Ammon's horn (tissue), 1 donor: ENCODE measurements at places on chromosomes 1 and 21.

DNA sequence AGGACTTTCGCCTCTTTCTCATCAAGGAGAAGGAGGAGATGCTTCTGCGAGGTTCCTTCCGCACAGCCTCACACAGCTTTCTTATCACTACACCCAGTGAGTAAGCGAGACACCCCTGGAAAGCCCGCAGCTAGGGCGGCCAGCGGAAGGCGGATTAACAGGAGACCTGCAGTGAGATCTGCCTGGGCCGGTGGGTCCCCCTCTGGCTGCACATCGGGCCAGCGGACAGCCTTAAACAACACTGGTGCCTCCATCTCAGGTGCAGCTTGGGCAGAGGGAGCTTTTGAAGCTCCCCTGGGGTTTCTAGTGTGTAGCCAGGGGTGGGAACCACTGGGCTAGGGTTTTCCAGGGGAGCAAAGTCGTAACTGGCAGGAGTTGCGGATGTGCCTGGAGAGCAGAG is 17.5 kb upstream of the MTARC1 start:
- no peak for DNase-seq

DNA sequence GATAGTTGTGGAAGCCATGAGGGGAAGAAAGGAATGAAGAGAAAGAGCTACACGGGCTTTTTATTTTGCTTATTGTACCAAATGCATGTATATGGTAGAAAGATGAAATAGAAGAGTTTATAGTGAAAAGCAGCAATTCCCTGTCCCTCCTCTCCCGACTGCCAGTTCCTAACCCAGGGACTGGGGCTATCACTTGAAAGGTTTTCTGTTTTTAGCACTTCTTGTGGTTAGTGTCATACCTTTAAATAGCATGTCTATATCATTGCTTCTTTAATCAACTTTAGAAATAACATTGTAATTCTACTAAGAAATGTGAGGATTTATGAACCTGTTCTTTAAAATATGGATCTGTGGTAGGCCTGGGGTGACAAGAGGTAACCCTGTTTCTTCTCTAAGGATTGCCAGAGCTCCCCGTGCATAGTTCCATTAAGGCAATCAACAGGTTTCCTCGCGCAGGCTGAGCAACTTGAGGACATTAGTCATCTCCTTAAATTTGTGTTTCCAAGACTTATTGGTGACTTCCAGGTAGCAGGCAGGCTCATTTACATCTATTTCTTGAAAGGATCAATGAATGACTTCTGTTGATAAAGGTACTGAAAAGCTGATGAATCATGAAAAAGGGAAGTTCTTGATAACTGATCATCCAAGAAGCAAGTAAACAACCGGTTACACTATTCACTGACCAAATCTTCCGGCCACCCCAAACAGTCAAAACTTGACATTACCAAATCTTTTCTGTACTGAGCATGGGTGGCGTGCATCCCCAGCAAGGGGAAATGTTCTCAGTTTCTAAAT is 37.8 kb upstream of the S1PR1 start:
- DNase-seq: no peak

- peak; percentile 9 for DNase-seq
Observed at GRCh38 chr1:38000529-38001455, 4.5 kb downstream of the FHL3 start.

DNA sequence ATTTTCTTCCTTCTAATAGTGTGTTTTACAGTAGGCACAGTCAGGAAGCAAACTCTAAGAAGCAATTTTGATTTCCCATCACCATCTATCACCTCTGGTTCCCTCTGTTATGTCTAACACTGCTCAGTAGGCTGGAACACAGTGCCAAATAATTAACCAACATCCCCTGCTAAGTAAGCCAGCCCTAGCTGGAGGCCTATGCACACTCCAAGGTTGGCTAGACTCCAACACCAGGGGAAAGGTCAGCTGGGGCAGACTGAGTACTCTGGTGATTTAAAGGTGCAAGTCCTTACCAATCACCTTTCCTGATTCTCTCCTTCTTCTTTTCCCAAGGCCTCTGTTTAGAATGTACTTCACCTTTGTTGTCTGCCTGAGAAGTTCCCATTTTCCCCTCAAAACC is 46.5 kb upstream of the BEND5 start:
- no peak for DNase-seq

DNA sequence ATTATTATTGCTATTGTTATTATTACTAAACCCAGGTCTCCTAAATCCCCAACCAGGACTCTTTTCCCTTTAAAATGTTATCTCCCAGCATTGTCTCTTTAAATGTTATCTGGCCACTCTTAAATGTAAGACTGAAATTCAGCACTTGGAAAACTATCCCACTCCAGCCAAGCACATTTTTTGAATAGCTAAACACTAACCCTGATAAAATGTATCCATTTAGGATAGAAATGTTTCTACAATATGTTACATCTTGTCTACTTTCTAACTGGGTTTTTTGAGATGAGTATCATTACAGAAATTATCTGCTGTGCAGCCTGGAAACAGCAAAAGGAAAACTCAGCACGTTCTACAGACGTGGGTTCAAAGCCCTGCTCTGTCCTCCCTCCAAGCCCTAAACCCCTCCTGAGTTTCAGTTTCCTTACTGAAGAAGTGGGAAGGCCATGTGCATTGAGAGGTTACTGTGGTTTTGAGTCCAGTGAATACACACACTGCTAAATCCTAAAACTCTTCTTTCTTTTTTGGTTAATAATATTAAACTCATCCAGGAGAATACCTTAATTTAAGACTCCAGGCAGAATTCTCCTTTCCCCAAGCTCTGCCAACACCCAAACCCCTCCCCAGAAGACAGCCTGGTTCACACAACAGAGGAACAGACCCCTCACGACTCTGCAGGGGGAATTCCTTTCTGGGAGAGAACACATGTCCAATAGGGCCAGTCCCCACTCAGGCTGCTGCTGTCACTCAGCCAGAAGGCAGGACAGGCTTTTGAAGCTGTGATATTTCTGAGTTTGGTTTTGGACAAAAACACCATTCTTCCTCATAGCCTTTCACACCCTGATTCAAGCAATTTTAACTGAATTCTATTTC is 41.9 kb downstream of the HIVEP3 start:
- no peak for DNase-seq

DNA sequence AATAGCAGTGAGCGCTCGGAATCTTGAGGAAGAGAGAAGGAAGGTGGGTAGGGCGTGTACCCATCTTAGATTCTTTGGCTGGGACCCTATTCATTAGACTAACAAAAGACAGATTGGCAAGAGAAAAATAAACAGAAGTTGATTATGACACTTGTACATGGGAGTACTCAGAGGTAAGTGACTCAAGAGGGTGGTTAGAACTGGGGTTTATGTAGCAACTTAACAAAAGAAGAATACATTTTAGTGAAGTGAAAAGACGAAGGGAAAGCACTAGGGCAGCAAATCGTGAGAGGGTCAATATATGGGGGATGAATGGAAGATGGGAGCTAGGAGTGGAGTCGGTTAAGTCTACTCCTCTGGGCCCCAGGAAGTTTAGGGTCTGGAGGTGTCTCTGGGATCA is 25.8 kb upstream of the RCC2 start:
- no peak for DNase-seq

GRCh38 chr21:46381541-46381940 is 57.6 kb downstream of the PCNT start:
- no peak for DNase-seq

DNA sequence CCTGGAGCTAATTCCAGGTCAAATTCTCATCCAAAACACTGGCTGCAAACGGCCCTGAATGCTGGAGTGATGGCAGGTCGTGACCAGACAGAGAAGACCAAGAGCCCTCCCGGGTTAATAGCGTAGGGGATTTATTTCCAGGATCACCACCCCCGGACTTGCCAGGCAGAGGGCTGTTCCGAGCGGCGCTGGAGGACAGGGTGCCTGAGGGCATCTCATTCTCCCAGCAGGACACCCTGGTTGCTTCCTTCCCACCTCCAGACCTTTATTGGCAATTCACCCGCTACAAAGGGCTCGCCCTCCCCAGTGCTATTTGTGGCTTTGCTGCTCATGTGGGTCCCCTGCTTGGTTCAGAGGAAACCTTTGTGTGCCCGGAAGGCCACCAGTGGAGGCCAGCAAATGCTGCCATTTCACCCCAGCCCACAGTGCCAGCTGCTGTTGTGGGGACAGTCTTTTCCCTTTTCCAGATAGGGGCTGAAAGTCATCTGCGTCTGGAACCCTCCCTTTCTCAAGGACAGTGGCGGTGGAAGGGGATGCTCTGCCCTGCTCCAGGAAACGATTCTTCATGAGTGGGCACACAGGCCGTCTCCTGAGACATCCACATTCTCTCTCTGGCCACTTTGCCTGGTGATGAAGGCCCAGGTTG is 19.0 kb upstream of the C1orf174 start:
- no peak for DNase-seq

DNA sequence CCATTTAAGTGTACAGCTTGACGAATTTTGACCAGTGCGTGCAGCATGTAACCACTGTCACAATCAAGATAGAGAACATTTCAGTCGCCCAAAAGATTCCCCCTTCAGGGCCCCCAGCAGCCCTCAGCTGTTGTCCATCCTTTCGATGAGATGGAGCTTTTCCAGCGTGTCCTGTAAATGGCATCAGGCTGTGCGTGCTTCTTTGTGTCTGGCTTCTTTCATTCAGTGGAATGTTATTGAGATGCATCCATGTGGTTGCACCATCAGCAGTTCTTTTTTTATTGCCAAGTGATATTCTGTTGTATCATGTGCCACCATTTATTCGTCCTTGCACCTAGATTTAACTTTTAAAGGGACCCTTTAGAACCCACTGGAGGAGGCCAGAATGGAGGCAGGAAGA is 21.9 kb downstream of the UBE2Q1 start:
- DNase-seq: no peak

- no peak for DNase-seq
Observed at GRCh38 chr1:245091171-245091621, 63.6 kb upstream of the KIF26B start.

DNA sequence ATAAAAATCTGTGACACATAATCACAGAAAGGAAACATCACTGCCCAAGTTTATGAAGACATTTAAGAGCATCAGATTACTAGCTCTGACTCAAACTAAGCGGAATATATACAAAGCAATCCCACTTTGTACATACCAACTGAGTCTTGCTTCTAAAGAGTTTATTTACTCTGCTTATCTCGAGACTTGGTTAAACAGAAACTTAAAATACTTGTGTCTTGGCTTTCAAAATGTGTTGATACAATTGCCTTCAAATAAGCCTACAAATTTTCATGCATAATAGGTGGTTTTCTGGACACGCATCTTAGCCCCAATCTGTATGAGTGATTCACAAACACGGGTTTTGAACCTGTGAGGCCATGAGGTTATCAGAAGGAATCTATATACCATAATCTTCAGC is 21.0 kb downstream of the CD160 start:
- DNase-seq: no peak

- peak; percentile 12 for DNase-seq
Observed at GRCh38 chr1:194055536-194055935, 869.1 kb upstream of the B3GALT2 start.

GRCh38 chr1:156690675-156691036 is 13.4 kb upstream of the NES start:
- DNase-seq: no peak

DNA sequence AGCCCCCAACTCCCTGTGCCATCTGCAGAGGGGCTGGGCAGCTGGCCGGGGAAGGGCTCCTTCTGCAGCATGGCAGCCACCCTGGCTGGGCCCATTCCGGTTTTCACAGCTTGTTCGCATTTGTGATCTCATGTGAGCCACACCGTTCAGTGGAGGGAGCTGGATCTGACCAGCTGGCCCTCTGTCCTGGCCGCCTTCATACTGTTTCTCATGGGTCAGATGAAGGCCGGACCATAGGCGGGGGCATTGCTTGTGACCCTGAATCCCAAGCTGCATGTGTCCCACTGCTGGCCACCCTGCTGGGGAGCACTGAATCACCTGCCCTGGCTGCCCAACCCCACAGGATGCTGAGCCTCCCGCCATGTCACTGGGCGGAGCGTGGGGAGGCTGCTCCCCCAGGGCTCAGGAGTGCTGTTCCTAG is 36.4 kb upstream of the PRSS38 start:
- DNase-seq: no peak

GRCh38 chr1:26169669-26170471 is at the start of gene ZNF593:
Gene ZNF593 (plus strand): TSS chr1:26169908. CDS start chr1:26169984, 76 bp downstream.
- peak; percentile 97 for DNase-seq

DNA sequence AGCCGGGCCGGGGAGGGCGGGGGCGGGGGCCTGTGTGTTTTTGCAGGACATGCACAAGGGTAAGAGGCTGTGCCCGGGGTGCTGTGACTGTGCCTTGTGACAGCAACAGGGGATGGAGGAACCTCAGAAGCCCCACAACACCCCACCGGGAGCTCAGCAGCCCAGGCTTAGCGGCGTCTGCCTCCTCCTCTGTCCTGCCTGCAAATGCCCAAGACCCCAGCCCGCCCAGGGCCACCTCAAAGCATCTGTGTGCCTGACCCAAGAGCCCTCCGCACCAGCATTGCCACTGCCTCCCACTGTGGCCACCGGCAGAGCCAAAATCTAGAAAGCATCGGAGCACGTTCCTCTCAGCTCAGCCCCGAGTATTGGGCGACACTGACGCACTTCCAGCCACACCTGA is 2.7 kb upstream of the ACTRT2 start:
- no peak for DNase-seq

DNA sequence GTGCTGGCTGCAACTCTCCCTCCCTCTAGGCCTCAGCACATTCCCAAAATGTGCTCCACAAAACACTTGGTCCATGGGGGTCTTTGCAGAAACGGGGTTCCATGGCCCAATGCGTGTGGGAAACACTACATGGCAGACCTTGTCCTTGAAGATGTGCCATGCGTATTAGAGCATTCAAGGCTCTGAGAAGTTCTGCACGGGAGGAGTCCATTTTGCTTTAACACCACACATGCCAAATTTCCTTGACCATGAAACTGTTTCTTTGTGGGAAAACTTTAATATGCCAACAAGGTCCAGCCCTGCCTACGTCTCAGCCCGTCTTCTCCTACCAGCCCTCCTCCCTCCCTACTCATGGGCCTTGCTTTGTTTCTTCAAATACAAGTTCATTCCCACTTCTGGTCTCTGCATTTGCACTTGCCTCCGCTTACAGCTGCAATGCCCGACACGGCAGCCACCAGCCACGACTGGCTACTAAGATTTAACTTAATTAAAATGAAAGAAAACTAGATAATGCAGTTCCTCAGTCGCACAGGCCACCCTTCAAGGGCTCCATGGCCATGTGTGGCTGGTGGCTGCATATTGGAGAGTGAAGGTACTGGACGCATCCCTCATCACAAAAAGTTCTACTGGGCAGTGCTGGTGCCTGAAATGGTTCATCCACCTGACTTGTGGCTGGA is 19.2 kb upstream of the TAS1R2 start:
- no peak for DNase-seq
